ENCODE measurements at places on chromosomes 7 and 10.

- no peak for DNase-seq
Observed at GRCh38 chr10:72075376-72076115, 12.8 kb downstream of the SPOCK2 start.

DNA sequence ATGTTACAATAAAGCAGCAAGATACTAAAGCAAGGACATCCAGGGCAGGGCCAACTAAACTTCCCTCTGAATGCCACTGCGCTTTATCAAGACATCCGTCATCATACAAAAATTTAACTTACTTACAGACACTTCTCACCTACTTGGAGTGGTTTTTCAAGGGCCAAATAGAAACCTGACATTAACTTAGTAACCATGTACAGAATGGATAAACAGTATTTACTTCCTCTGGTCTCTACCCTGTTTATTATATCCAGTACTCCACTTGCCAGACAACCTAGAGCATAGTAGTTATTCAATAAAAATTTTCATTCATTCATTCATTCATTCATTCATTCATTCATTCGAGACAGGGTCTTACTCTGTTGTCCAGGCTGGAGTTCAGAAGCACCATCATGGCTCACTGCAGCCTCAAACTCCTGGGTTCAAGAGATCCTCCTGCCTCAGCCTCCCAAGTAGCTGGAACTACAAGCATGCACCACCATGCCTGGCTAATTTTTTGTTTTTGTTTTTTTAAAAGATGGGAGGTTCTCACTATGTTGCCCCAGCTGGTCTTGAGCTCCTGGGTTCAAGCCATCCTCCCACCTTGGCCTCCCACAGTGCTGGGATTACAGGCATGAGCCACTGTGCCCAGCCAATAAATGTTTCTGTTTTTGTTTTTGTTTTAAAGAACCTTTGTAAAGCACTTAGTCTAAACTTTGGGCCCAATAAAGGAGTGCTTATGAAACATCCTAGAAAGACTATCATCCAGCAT, 19.0 kb downstream of the SMURF1 start:
- DNase-seq = no peak

- no peak for DNase-seq
Observed at GRCh38 chr10:12431151-12432101, 82.1 kb downstream of the CAMK1D start.

- no peak for DNase-seq
Observed at GRCh38 chr7:39811161-39811614, 138.9 kb upstream of the CDK13 start.

- DNase-seq = no peak
Observed at GRCh38 chr7:43884209-43884608, 14.9 kb upstream of the MRPS24 start.

DNA sequence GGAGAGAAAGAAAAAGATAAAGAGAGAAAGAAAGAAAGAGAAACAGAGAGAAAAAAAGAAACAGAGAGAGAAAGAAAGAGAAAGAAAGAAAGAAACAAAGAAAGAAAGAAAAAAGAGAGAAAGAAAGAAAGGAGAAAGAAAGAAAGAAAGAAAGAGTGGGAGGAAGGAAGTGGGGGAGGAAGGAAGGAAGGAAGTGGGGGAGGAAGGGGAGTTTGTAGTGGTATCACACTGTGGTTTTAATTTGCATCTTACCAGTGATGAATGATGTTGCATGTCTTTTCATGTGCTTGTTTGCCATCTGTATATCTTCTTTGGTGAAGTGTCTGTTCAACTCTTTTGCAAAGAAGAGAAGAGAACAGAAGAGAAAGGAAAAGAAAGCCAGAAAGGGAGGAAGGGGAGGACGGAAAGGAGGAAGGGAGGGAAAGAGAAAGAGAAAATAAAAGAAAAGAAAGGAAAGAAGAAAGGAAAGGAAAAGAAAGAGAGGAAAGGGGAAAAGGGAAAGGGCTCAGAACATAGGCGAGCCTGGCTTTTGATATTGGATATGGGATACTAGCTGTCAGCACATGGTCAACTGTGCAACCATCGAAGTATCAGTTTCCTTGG, 79.2 kb upstream of the FRMD4A start:
- DNase-seq = no peak

GRCh38 chr7:16609842-16610450, 35.6 kb downstream of the ANKMY2 start:
- DNase-seq = no peak

- DNase-seq = no peak
Observed at GRCh38 chr10:70364772-70365091, 17.7 kb downstream of the LRRC20 start.

DNA sequence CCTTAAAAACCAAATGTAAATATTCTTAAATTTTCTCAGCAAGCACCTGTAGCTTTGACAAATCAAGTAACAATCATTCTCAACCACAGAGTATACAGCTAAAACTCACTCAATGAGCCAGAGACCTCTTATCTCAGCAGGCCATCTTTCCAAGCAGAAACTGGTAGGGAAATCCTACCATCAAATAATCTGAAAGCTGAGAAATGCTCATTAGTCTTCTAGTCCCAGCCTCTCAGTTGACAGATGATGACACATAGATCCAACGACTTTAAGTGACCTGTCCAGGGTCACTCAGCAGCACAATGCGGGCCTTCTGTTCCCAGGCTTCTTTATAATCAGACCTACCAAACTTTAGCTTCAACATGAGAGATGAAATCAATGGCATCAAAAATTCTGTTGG, 184.6 kb downstream of the SGMS1 start:
- no peak for DNase-seq

DNA sequence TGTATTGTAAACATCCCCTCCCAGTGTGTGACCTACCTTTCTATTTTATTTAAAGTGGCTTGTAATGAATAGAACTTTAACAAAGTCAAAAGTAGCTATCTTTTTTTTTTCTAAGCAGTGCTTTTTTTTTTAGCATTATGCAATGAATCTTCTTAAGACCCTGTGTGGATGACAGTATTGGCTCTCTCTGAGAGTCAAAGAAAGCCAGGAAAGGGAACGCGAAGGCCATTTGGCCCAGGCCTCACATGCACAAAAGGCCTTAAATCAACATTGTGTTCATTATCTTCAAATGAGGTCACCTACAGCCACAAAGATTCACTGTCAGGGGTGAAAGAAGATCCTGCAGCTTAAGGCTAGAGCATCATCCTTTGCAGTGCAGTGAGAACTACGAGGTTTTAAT, 721.5 kb downstream of the GRID1 start:
- DNase-seq = no peak

- DNase-seq = no peak
Observed at GRCh38 chr7:152568972-152569371, 107.0 kb downstream of the XRCC2 start.

DNA sequence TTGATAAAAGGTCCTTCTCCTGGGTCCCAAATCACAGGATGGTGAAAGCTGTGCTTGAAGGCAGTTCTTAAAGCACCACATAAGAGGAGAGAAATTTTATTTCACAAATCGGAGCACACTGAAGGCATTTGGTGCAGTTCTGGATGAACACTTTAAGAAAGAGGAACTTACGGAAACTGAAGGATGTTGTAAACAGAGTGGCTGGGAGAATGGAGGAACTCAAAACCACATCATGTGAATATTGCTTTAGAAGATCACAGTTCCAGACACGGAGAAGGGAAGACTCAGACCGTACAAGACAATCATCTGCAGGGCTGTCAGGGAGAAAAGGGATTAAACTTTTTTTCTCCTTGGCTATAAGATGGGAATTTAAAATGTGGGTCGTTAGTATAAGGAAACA, 9.0 kb upstream of the GPR141 start:
- DNase-seq = no peak

DNA sequence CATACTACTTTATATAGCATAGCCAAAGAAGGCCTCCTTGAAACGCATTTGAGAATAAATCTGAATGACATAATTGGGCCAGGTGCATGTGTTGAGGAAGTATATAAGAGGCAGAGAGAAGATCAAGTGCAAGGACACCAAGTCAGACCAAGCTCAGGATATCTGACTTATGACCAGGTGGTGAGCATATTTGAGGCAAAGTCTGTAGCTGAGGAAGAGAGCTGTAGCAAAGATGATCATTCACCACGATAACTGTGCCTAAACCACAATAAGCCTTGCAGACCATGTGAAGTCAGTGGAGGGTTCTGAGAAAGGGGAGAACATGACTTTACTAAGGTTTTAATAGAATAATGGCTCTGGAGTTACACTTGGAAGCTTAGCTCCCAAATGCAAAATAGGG, 292.3 kb downstream of the SORCS1 start:
- no peak for DNase-seq

DNA sequence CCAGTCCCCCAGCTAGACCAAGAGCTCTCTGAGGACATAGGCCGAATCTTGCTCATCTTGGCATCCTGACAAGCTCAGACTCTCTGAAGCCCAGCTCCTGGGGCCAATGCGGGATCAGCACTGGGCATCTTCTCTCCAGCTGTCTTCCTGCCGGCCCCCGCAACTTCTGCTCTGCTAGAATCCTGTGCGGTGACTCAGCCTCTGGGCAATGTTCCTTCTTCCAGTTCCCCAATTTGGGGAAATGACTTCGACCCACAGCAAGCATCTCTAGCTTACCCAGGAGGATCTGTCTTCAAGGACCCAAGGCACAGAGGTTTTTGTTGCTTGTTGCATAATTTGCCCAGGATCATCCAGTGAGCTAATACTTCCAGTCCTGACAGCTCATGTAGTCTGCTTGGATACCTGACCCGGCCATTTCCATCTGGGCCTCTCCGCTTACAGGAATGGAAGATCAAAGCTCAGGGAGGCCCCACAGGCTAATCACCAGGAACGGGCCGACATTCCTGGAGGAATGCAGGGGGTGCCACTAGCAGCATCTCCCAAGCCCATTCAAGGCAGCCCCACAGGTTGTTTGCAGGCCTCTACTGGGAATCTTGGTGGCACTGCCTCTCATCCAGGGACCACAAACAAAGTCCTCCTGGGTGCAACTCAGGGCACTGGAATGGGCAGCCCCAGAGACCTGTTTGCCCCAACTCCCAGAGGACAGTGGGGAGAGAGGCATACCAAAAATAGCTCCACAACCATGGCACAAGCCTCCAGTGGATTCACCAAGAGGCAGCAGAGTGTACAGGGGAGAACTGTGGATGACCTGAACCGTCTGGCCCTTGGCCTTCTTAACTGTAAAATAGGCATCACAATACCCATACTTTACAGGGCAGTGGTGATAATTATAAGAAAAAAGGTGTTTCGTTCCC, 151.9 kb downstream of the NEURL1 start:
- no peak for DNase-seq

DNA sequence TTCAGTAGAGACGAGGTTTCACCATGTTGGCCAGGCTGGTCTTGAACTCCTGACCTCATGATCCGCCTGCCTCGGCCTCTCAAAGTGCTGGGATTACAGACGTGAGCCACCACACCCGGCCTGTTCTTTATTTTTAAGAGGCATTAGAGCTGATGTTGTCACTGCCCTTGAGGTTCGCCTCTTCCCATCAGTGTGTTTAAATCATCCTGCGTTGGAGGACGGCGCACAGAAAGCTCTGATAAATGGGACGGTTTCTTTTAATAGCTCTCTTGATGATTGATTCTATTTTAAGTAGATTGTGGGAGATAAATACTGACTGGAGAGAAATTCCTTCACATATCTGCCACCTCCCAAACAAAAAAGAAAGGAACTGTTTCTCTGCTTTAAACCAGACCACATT, 29.0 kb downstream of the UPP1 start:
- DNase-seq = no peak

GRCh38 chr7:102262546-102262945, 24.1 kb upstream of the SH2B2 start:
- DNase-seq = no peak

DNA sequence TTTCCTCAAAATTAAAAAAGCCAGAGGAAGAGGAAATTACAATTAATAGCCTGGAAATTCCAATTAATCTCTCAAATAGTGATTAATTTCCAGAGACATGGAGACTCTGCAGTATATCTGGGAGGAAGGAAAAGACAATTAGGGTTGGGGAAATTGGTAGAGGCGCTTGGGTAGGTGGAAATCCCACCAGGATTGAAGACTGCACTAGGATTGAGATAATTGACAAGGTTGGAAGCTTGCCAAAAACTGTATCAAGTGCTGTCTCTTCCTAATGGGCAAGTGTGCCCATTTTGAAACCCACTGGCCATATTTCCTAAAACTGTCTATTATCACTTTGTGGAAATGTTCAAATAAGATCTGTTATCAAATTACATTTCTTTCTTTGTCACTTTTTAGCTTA, 21.6 kb downstream of the CHN2 start:
- no peak for DNase-seq

DNA sequence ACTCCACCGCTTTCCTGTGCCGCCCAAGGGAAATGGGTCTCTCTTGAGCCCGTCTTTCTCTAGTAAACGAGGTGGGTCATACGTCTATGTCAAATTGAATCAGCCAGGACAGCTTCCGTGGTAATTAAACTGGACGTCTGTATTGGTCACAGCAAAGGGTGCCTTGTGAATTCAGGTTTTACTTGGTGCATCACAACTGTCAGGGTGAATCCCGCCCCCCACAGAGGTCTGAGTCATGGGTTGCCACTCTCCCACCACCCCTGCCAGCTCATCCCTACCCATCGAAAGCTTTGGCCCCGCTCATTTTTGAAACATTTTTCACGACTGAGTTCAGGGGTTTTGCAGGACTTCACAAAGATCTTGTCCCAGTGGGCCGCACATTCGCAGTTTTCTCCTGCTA, 8.0 kb upstream of the SP8 start:
- DNase-seq = no peak

DNA sequence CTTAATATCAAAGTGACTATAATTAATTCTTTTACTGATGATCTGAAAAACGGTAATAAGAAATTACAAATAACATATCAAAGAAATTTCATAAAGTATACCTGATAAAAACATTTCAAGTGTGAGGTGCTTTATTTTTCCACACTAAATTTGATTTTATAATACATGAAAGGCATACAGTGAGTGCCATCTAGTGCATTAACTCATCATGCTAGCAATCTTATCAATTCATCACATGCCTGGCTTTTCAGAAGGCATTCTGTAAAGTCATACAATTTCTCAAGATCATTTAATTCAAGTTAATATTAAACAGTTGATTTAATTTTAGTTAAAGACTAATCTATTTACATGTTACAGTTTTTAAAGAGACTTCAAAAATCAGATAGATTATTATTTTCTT, 1020.9 kb downstream of the GATA3 start:
- no peak for DNase-seq

GRCh38 chr10:30583778-30584415, 45.7 kb downstream of the LYZL2 start:
- DNase-seq = peak; percentile 9

DNA sequence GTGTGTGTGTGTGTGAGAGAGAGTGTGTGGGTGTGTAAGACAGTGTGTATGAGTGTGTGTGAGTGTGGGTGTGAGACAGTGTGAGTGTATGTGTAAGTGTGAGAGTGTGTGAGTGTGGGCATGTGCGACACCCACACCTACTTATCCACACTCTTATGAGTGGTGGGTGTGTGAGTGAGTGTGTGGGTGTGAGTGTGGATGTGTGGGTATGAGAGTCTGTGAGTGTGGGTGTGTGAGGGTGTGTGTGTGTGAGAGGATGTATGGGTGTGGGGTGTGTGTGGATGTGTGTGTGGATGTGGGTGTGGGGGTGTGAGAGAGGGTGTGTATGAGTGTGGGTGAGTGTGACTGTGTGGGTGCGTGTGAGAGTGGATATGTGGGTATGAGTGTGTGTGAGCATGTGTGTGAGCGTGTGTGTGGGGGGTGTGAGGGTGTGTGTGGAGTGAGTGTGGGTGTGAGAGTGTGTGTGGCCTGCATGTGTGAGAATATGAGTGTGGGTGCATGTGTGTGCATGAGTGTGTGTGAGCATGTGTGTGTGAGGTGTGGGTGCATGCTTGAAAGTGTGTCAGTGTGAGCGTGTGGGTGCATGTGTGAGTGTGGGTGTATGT, 15.1 kb downstream of the VWC2 start:
- no peak for DNase-seq
